ENCODE measurements at places on chromosomes 1 and 21. TPM values are rescaled to one million over a fixed set of nuclear protein-coding genes. Genes with fewer than 3 reads are reported as not detected.

GRCh38 chr1:232880354-232880753 is 70.1 kb upstream of the NTPCR start:
- DNase-seq: peak; percentile 55

DNA sequence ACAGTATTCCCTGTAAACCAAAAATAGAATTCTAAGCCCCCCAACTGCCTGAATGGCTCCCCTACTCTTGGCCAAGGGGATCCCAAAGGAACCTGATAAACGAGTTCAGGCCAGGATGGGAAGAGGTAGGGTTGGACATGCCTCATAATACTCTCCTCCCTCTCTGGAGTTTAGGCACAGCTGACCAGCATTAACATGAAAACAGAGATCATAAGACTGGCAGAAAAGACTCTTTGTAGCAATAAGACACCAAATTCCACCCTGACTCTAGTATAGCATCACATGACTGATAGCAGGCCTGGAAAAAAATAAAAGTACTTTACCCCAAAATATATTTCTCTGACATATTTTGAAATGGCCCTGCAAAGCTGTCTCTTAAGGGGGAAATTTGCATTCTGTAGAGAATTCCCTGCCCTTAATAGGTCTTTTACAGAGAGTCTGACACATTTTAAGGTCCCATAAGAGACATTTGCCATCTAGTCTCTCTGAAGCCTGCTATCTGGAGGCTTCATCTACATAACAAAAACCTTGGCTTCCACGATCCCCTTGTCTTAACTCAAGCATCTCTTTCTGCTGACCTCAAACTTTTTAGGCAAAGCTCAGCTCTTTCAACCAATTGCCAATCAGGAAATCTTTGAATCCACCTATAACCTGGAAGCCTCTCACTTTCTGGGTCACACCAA is 55.9 kb downstream of the SIK1 start:
- no peak for DNase-seq

The PDE9A gene
- not detected for total RNA-seq

The CYP4A11 gene
- not detected for total RNA-seq

GRCh38 chr1:107919953-107920352 is 45.0 kb downstream of the VAV3 start:
- no peak for DNase-seq

The IGFN1 gene
- total RNA-seq: not detected

GRCh38 chr1:48194801-48195200 is 27.7 kb upstream of the SLC5A9 start:
- no peak for DNase-seq

The PLA2G2D gene
- not detected for total RNA-seq

The FCRL6 gene
- total RNA-seq: not detected

The CFHR2 gene
- not detected for total RNA-seq

GRCh38 chr1:26170472-26170821 is 739 bp downstream of the ZNF593 start:
- peak; percentile 14 for DNase-seq

- DNase-seq: peak; percentile 72
Measured at GRCh38 chr1:111190931-111191451, 9.5 kb downstream of the DENND2D start.

DNA sequence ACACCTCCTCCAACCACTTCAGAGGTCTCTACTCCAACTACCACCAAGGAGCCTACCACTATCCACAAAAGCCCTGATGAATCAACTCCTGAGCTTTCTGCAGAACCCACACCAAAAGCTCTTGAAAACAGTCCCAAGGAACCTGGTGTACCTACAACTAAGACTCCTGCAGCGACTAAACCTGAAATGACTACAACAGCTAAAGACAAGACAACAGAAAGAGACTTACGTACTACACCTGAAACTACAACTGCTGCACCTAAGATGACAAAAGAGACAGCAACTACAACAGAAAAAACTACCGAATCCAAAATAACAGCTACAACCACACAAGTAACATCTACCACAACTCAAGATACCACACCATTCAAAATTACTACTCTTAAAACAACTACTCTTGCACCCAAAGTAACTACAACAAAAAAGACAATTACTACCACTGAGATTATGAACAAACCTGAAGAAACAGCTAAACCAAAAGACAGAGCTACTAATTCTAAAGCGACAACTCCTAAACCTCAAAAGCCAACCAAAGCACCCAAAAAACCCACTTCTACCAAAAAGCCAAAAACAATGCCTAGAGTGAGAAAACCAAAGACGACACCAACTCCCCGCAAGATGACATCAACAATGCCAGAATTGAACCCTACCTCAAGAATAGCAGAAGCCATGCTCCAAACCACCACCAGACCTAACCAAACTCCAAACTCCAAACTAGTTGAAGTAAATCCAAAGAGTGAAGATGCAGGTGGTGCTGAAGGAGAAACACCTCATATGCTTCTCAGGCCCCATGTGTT is 66.6 kb downstream of the TPR start:
- no peak for DNase-seq

GRCh38 chr1:172450524-172450885 is 6.6 kb upstream of the PIGC start:
- no peak for DNase-seq

DNA sequence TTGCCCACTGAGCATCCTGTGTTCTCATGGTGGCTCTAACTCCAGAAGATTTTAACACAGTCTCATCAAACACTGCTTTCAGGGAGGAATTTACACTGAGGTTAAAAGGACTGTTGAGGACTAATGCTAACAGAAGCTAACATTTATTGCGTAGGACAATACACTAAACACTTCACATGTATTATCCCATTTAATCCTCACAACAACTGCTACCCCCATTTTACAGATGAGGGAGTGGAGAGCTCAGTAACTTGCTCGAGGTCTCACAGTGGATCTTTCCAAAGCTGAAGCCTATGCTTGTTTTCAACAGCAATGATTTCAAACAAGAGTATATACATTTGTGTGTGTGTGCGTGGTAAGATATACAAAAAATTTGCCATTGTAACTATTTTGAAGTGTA is 13.9 kb downstream of the ATF3 start:
- DNase-seq: no peak

DNA sequence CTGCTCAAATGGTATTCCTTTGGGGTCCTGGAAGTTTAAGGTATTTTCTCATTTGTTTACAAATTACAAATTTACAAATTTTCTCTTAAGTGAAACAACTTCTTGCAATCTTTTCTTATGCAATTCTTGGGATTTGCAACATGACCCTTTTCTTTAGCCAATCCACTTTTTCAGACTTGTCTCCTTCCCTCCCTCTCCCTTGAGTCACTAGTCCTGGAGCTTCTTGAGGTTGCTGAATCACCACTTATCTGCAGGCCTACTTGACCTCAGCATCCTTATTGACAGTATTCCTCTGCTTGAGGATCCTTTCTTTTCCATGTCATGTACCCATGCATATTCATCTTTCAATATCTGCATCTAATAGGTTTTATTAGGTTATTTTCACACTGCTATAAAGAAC is 302.8 kb upstream of the ADAMTS5 start:
- DNase-seq: peak; percentile 92

The SAMD11 gene
- 40.9 TPM for total RNA-seq

- peak; percentile 73 for DNase-seq
Measured at GRCh38 chr1:203172184-203173010, 3.2 kb downstream of the MYBPH start.

- DNase-seq: no peak
Measured at GRCh38 chr1:25072461-25072860, 142.4 kb upstream of the RUNX3 start.

DNA sequence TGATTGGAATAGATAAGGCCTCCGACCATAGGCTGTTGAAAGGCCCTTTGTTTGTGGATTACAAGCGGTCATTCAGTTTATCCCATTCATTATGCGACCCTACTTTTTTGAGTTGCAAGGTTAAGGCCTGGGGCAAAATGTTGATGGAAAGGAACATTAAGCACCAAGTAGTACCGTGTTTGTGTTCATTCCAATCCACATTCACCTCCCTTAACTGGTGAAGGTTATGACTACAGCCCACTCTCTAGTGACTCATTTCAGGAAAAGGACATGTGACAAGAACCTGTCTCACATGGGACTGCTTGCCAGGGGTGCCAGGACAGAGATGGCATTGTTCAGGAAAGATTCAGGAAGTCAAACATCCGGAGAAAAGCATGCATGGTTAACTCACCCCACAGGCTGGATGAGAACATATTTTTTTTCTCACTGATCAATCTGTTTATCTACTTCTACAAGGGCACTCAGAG is 81.6 kb downstream of the CD58 start:
- DNase-seq: peak; percentile 34

The FMO1 gene
- total RNA-seq: not detected

The FAM3B gene
- not detected for total RNA-seq

DNA sequence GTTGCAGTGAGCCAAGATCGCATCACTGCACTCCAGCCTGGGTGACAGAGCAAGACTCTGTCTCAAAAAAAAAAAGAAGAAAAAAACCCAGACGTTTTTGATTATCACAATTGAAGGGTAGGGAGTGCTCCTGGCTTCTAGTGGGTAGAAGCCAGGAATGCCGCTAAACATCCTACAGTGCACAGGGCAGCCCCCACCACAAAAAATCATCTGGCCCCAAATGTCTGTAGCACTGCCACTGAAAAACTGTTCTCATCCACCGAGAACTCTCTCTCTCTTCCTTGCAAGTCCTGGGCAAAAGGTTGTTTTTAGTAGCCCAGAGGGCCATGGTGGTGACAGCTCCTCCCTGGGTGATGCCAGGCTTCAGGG is 35.6 kb upstream of the GPR157 start:
- DNase-seq: peak; percentile 39

DNA sequence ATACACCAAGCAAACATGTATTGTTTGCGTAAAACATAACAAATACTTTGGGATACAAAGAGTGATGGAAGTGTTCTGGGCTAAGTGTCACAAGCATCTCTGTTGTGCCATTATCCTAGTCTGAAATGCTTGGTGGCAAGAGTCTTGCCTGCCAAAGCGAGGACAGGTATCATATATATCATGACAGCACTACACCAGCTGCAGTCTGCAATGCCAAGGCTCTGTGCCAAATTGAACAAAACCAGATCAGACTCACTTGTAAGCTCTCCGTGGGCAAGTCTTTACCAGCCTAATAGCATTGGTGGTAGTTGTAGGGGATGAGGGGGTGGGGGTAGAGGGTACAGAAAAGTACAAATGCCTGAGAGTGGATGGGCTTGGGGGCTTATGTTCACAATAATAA is 119.2 kb downstream of the RWDD3 start:
- no peak for DNase-seq

DNA sequence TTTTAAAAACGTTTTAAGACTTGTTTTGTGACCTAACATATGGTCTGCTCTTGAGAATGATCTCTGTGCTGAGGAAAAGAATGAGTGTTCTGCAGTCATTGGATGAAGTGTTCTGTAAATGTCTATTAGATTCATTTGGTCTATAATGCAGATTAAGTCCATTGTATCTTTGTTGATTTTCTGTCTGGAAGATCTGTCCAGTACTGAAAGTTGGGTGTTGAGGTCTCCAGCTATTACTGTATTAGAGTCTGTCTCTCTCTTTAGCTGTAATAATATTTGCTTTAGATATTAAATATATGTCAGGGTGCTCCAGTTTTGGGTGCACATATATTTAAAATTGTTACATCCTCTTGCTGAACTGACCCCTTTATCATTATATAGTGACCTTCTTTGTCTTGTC is 43.2 kb downstream of the CELF3 start:
- no peak for DNase-seq

The DFFA gene
- 35.0 TPM for total RNA-seq

- no peak for DNase-seq
Measured at GRCh38 chr21:42763581-42764442, 110.4 kb downstream of the PDE9A start.

The LCK gene
- total RNA-seq: not detected

The UMODL1 gene
- not detected for total RNA-seq

The AKT3 gene
- 31.2 TPM for total RNA-seq

GRCh38 chr1:37123276-37124115 is 89.2 kb upstream of the GRIK3 start:
- no peak for DNase-seq

The PPM1J gene
- 0.13 TPM for total RNA-seq

DNA sequence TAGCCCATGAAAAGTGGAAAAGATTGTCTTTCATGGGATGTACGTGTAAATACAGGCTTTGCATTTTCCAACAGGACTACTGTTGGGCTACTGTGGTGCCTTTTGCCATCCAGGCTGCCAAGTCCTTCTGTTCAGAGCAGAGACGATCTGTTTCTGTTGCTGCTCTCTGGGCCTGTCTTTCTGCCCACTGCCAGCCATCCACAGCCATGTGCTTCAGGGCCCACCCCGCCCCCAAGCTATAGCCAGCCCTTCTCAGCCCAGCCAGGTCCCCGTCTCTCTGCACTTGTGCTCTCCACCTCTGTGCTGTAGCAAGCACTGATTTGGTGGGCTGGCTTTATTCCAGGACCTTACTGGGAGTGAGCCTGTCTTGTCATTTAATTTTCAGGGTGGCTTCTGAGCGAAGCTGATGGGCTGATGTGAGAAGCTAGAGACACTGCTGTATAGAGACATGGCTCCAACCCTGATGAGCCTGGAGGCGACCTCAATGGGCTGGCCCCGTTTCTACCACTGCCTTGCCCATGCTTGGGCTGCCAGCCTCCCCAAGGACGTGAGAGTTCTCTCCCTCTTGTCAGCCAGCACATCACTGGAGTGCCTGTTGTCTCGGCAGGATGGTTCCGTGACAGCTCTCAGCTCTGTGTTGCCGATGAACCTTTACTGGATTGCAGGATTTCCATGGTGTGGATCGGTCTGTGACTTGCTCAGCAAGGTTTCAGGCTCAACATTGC is 137.8 kb downstream of the PEX14 start:
- no peak for DNase-seq

- DNase-seq: no peak
Measured at GRCh38 chr1:98264727-98265126, 343.9 kb upstream of the DPYD start.

The CELA3B gene
- not detected for total RNA-seq

DNA sequence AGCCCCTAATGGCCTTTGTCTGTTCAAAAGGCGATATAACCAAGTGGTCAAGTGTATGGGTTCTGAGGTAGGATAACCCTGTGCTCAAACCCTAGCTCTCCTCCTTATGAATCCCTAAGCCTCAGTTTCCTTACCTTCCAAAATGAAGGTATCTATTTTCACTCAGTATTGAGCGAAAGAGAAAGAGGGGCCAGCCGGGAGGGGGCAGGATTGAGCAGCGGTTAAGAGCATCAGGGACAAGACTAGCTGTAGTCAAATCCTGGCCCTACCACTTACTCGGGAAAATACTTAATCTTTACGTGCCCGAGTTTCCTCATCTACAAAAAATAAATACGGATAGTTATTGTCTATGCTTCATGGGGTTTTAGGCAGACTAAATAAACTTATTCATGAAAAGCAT is 25.7 kb downstream of the LY9 start:
- no peak for DNase-seq

The TMEM200B gene
- total RNA-seq: 20.4 TPM

Data from GM23248 (cell line).